DMS79 treated with DMSO at 0.1 percent for 48 hours (cell line): ENCODE measurements at places on chromosomes 2 and 18.

- no peak for DNase-seq
These were observed 37.4 kb downstream of the EPAS1 start for GRCh38 chr2:46334389-46335271.

- DNase-seq = no peak
These were observed 505.0 kb downstream of the DCC start for GRCh38 chr18:52845036-52845435.

DNA sequence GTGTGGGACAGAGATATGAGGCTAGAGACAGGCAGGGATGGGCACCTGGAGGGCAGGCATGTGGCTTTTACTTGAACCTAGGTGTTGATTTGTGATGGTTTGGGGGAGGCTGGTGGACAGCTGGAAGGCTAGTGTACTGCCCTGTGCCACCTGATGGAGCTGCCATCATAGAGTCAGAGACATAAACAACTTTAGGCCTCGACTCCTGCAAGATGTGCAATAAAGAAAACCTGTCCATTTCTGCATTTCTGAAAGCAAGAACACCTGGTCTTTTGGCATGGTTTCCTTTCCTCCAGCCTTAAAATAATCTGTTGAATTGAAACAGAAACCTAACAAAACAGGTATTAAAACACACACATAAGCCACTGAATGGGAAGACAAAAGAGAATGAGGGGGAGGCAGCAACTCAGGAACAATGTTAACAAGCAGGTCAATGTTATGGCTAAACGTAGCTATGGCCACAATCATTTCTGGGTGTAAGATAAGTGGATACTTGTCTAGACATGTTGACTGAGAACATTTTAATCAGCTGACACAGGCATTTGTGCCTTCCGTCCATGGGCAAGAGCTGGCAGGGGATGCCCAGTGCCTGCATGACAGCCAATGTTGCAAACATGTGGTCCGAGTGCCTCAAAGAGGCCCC, 87.8 kb downstream of the KCTD1 start:
- DNase-seq = peak; percentile 80

DNA sequence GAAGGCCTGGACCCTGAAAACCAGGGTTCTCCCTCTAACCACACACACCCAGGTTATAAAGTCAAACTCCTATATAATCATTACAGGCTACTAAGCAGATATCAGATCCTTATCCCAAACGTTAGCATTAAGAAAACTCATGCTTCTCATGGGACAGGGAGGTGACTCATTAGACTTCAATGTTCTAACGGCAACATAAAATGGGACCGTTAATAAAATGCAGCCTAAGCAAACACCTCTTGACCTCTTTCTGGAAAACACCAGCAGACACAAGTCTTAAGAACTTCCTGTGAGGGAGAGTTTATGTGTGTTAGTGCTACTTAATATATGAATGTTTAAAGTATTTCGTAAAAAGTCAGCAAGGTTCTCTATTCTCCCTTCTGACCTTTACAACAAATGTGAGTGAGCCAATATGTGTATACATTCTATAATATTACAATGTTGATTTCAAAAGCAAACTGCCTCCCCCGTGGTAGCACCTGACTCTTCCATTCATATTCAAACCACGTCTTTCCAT, 31.7 kb downstream of the LPIN2 start:
- no peak for DNase-seq

DNA sequence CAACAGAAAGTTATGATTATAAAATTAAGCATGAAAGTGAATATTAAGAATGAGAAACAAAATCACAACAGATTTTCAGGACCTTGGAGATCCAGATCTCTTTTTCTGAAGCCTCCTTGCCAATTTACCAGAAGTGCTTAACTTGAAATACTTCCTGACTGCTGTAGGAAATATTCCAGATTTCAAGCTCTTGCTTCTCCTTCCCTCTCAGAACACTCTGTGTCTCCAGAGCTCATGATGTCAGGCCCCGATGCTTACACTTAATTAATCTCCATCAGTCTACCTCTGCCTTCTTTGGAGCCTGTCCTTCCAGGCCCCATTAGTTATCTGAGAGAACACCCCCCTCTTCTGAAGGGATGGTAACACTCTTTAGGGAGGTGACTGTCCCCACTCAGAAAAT, 20.7 kb upstream of the NT5C1B start:
- no peak for DNase-seq

DNA sequence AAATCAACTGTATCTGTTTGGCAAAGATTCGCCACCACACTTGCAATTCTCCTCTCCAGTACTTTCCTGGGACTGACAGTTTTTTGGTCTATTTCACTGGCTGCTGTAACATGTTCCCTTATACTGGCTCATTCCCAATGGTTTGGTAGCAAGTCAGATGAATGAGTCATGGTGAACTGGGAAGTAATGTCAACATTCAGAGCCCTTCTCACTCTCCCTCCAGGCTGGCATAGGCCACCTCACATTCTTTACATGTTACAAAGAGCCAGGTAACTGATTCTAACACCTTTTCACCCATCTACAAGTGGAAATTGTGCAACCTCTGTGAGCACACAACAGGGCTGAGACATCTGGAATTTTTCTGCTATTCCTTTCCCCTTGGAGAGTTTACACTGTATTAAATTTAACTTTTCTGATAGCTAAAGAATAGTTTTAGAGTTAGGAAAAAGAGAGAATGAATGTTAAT, 111.3 kb upstream of the TLK1 start:
- DNase-seq = no peak

GRCh38 chr2:56444339-56444738, 260.5 kb downstream of the CCDC85A start:
- no peak for DNase-seq

GRCh38 chr18:56112984-56113383, 525.0 kb upstream of the TCF4 start:
- no peak for DNase-seq

- no peak for DNase-seq
These were observed 27.5 kb upstream of the CD28 start for GRCh38 chr2:203678971-203679370.

GRCh38 chr2:61704364-61704763, 149.5 kb downstream of the FAM161A start:
- no peak for DNase-seq

- DNase-seq = no peak
These were observed 36.6 kb downstream of the MYOM1 start for GRCh38 chr18:3183103-3183717.

DNA sequence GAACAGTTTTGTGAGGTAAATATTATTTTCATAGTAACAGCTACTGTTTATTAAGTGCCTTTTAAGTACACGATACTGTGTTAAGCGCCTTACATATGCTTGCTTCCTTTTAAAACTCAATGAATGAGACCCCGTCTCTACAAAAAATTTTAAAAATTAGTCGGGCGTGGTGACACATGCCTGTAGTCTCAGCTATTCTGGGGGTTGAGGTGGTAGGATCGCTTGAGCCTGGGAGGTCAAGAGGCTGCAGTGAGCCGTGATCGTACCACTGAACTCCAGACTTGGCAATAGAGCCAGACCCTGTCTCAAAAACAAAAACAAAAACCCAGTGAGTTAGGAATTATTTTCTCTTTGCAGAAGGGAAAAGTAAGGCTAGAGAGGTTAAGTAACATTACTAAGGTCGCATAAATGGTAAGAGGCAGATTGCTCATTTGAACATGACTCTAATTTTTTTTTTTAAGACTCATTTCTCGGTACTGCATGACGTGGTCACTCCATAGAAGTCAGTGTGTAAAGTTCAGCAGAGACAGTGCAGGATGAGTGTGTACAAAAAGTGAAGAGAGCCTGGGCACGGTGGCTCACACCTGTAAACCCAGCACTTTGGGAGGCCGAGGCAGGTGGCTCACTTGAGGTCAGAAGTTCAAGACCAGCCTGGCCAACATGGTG, 1.1 kb downstream of the METAP1D start:
- DNase-seq = no peak

DNA sequence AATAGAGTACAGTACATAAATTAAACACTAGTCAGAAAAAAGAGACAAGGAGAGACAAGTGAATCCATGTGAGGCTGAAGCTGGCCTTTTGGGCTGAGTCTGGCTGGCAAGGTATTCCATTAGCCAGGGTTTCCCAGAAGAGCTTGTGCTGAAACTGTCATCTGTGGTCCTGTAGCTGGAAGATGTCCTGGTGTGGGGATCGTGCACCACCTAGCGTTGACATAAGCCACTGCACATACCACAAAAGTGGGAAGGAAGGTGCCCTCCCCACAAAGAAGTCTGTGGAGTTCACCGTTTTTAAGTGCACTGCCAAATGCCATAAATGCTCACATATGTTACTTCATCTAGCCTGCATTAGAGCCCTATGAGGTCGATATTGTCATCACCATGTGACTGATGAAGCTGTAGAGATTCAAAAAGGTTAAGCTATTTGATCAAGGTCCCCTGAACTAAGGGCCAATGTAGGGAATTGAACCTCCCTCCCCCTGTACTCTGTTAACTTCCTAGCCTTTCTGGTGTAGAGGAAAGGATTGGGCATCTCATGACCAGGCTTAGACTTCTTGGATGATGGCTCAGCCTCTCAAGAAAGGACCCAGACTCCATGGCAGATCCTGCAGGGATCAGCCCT, 31.9 kb upstream of the GALNT14 start:
- DNase-seq = peak; percentile 25

GRCh38 chr2:31286230-31286629, 52.3 kb downstream of the EHD3 start:
- DNase-seq = peak; percentile 31

- no peak for DNase-seq
These were observed 25.7 kb downstream of the ABHD3 start for GRCh38 chr18:21678859-21679258.

DNA sequence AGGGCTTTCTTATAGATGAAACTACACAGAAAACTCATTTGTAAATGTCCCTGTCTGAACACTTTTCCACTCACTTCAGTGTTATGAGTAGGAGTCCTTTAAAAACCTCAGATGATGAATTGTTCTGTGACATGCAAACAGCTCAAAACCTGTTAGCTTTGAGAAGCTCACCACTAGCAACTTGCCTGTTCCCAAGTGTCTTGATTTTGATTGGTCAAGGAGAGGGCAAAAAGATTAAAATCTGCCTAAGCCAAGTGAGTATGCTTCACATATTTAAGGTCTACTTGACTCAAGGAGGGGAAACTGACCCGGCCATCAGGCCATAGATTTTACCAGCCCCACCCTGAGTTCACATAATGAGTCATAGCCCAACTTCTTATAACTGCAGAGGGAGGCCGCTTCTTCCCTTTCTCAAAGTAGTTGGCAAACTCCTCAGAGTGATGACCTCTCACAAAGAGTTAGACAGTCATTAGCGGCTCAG, 45.2 kb upstream of the MEIS1 start:
- DNase-seq = peak; percentile 27

DNA sequence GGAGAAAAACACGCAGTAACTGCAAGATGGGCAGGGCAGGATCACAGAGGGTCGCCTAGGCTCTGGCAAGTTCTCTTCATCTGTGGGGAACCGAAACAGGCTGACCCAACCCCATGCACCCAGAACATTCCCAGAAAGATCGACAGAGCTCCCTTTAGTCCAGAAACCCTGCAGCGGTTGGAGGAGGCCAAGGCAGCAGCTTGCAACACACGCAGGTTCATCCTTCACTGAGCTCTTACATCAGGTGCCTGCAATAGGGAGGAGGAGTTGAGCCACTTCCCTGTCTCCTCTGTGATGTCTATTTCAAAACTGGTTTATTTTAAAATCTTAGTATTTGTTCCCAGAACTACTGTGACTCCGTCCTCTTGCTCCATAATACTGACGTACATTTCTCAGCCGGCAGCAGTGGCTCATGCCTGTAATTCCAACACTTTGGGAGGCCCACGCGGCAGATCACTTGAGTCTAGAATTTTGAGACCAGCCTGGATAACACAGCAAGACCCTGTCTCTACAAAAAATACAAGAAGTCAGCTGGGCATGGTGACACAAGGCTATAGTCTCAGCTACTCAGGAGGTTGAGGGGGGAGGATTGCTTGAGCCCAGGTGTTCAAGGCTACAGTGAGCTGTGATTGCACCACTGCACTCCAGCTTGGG, 11.5 kb upstream of the SLC11A1 start:
- DNase-seq = no peak

- DNase-seq = no peak
These were observed 133.5 kb upstream of the CDCA7 start for GRCh38 chr2:173221132-173221695.

GRCh38 chr2:78011251-78011650, 489.1 kb upstream of the LRRTM4 start:
- DNase-seq = no peak

GRCh38 chr2:217713395-217714286, 289.2 kb downstream of the TNS1 start:
- DNase-seq = peak; percentile 77

DNA sequence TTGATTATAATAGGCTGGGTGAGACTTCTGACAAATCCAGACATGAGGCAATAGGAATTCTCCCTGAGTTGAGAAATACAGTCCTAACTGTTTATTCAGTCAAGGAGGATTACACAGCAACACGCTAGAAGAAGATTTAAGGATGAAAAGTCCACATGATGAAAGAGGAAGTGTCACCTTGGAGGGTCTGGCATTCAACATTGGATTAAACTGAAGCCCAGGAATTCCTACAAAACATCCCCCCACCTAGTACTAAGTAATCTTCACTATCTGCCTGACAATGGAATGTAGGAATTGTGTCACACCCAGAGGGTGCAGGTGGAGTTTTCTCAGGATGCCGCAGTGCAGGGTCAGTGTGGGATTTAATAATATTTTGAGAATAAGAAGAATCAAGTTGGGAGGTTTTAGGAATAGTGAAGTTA, 142.4 kb downstream of the SOCS6 start:
- DNase-seq = no peak

GRCh38 chr2:69848186-69848790, 18.8 kb downstream of the GMCL1 start:
- DNase-seq = no peak

DNA sequence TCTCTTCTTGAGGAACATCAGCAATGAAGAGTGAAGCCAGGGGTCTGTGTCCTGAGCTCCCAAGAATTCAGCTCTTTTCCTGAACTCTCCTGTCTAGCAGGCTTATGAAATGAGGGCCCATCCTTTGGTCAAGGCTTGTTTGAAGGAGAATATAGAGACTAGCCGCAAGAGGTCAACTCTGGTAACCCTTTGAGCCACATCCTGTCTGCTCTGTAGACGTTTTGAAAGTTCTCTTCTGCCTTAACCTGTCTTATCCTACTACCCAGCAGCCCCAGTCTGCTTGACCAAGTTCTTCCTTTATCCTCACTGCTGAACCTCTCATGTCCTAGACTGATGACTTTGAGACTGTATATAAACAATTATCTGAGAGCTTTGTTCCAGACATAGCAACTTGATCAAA, 5.4 kb downstream of the SEMA4F start:
- DNase-seq = no peak

- DNase-seq = no peak
These were observed 141.5 kb downstream of the FBXO15 start for GRCh38 chr18:74006143-74006542.

- DNase-seq = peak; percentile 59
These were observed 10.2 kb upstream of the CNDP1 start for GRCh38 chr18:74524097-74524496.

DNA sequence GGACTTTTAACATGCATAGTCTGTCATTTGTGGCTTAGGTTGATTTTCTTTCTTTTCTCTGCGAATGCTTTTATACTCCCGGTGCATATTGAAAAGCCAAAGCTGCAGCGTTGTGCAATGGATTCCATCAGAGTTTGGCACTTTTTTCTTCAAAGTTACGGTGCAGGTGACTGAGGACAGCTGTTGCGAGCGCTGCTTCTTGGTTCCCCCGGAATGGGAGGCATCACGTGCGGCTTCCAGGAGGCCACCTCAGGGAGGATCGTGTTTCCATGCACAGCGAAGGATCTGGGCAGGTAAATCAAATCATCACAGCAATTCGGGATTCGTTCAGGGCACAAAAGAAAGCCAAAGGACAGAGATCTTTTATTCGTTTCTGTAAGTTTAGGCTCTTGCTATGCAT, 109.6 kb upstream of the ALKAL2 start:
- no peak for DNase-seq

- no peak for DNase-seq
These were observed 78.2 kb downstream of the TCF4 start for GRCh38 chr18:55509631-55510324.
